ENCODE measurements at places on chromosomes 2 and 18.

- DNase-seq = no peak
Observed at GRCh38 chr18:26022585-26022984, 67.8 kb downstream of the SS18 start.

GRCh38 chr2:45178359-45178758, 169.1 kb upstream of the SIX2 start:
- no peak for DNase-seq

DNA sequence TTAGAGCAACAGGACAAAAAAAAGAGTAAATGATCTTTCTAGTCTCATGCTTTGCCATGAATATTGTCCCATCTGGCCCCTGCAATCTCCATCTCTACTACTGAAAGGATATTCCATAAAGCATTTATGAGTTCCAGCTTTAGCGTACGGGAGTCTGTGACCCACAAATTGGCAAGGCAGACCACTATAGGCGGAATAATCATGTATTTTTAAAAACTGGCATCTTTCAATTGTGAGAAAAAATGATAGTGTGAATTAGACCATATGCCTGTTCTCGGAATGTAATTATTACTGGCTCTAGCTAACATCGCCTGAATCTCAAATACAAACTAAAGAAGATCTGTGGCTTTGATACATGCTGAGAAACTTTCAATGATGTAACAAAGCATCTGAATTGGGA, 738.1 kb upstream of the NXPH2 start:
- no peak for DNase-seq

GRCh38 chr2:146661473-146662096, 1183.2 kb upstream of the ACVR2A start:
- DNase-seq = no peak

- DNase-seq = no peak
Observed at GRCh38 chr2:188610827-188611226, 319.2 kb downstream of the GULP1 start.

DNA sequence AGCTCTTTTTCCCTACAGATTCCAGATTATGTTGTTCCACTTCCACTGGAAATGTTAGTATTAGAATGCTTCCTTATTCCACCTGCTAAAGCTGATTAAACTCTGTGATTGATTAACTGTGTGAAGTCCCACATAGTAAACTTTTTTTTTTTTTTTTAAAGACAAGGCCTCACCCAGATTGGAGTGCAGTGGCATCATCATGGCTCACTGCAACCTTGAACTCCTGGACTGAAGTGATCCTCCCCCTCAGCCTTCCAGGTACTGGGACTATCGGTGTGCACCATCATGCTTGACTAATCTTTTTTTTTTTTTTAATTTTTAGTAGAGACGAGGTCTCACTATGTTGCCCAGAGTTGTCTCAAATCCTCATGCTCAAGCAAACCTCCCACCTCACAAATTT, 108.5 kb upstream of the RBMS1 start:
- no peak for DNase-seq

Measured in activated T-cell treated with anti-CD3 and anti-CD28 coated beads, Interleukin-2, amount 50 U/mL, for 24 hours (primary cell).